ENCODE measurements at places on chromosomes 4 and X.

DNA sequence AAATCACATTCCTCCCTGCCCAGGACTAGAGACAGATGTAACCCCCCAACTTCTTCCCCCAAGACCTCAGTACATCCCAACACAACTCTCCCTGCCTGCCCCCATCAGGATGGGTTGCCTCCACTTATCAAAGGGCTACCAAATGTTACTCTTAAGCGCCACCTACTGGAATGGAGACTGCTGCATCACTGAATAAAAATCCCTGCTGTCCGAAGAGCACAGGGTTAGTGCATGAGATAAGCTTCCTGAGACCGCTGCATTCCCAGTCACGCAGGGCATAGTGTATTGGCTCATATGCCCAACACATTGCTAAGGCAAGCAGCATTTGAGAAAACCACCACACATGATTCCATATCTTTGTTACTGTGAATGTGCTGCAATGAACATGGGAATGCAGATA, 544.5 kb downstream of the PPP4R3C start:
- no peak for DNase-seq

DNA sequence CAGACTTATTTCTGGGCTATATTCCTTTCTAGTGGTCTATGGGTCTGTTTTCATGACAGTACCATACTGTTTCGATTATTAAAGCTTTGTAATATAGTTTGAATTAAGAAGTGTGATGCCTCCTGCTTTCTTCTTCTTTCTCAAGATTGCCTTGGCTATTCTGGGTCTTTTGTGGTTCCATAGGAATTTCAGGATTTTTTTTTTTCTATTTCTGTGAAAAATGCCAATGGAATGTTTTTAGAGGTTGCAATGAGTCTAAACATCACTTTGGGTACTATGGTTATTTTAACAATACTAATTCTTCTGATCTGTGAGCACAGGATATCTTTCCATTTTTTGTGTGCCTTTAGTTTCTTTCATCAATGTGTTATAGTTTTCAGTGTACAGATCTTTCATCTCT, 204.3 kb upstream of the HCCS start:
- DNase-seq, result no peak

DNA sequence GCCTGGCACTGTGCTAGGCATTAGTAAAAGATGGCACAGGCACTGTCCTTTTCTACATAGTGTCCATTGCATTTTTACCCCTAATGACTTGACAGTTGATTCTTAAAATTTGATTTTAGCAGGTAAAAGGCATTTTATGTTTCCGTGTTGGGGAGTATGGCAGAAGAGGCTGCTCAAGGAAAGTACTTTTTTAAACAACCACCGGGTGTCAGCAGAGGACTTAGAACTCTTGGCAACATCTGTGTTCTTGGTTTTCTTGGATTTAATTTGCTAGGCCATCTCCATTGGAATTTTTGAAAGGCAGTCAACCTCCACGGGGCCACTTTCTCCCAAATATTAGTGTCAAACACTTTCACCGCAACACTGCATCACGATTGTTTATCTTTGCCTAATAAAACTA, 102.9 kb downstream of the TSPAN7 start:
- DNase-seq, result peak; percentile 7

DNA sequence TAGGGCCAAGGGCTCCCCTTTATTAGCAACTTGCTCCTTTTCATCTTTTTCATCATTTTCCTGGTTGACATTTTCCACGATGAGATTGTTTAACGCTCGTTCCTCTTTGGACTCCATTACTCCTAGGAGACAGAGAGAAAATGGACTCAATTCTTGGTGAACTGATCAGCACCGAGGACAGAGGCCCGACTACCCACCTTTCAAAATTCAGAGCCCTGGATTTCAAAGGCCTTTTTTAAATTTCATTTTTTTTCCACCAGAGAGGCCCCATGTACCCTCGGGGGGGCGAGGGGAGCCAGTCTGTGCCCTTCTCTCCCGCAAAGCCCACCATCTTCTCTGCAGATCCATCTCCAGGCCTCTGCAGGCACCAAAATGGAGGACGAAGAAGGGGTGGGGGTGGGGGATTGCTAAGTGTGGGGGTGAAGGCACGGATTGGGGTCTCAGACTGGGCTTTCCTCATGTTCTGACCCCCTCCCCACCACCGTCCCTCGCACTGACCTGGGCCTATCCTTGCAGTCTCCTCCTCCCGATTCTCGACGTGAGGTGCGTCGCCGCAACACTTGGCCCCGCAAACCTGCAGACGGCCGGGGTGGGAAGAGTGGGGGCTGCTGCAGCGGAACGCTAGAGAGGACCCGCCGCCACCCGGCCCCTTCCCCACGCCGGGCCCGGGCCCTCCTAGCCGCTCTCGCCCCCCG, 783 bp downstream of the BEX2 start:
- DNase-seq, result no peak

DNA sequence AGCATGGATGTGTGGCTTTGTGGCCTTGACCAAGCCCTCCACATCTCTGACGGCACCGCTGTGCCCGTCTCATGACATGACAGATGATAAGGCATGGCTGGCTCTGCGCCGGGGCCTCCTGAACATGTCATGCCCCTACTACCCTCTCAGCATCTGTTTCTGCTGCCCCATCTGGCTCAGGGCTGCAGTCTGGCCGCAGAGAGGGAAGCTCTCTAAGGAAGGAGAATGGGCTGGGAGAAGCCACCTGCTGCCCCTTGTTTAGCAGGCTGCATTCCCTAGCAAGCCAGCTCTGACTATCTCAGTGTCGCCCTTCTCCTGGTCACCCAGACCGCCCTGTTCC, 7.2 kb downstream of the ZNF185 start:
- no peak for DNase-seq

DNA sequence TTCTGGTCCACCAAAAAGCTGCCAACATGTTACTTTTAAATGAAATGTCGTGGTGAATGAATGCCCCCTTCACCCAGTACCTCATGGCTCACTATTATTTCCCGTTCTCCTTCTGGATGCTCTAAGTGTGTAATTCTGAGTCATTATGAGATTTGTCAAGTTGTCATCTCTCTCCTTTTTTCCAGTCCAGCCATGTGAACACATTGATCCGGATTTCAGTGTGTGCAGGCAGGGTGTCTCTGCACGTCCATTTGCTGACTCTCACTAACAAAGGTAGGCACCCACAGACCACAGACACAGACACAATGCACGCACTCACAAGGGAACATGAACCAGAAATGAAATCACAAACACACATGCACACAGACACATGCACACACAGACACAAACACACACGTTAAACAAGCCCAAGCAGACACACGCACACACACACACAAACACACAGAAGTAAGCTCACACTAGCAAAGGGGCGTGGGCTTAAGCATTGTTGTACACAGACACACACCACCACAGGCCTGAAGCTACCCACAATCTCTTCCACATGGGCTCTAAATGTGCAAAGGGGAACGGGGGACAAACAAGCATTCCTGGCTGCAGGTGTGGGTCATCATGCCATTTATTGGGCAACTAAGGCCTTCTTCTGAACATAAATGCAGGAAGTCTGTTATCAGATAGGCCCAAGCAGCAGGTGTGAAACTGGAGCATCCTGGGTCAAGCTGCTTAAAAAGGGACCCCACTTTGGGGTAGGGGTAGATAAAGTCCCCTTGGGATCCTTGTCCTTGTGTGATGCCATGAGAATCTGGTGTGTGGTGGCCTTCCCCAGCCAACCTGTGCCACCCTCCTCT, 58.1 kb downstream of the NBDY start:
- no peak for DNase-seq

DNA sequence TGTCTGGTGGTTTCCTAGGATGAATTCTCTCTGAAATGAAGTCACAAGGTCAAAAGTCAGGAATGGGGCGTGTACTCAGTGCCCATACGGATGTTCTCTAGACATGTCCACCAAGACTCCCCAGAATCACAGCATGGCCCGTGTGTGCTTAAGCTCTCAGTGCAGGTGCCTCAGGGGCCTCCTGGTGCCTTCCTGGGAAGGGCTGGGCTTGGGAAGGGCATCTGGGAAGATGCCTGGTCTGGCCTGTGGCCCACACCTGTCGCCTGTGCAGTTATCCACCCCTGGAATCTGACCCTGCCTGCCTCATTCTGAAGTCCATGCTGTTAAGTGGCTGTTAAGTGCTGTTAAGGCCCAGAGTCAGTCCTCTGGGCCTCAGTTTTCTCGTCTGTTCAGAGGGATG, 31.2 kb downstream of the SORCS2 start:
- DNase-seq, result no peak

DNA sequence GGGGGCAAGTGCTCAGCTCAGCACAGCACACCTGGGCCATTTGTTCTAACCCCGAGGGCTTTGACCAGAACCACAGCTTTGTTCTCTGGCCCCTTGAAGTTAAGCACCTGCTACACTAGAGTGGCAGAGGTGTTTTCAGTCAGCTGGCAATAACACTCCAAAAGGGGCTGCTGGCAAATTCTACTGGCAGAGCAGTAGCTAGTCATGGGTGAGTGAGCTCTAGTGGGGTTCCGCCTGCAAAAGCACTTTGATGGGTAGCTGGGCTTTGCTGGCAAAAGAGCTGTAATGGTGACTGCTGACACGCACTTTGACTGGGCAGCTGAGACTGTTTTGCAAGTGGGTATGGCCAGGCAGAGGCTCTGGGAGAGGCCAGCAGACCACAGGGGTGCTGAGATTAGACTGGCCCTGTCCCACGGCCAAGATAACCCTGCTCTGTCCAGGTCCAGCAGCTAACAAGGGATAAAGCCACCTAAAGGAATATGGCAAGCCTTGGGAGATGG, 65.2 kb upstream of the TENT5D start:
- DNase-seq, result no peak

DNA sequence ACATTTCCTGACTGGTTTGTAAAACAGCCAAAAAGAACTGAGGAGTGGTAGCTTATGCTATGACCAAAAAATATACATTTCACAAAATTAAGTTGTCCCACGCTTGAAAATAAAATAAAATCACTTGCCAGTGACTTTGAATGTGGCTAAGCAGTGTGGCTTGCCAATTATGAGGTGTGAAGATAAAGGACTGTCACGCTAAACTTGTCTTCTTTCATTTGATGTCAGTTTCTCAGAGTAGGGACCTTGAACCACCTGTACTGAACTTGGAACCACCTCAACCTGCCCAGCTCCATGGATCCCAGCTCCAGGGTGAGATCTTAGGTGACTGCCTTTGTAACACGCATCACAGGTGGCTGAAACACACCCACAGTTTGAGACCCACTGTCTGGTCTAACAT, 113.7 kb upstream of the TBL1X start:
- DNase-seq, result no peak

- peak; percentile 83 for DNase-seq
Observed at GRCh38 chr4:153466081-153466948, at the start of gene TMEM131L. TSS of gene TMEM131L (plus strand) at chr4:153466360. CDS start at chr4:153466398, 38 bp downstream.

GRCh38 chr4:71008196-71008595, 14.7 kb downstream of the DCK start:
- DNase-seq, result no peak

DNA sequence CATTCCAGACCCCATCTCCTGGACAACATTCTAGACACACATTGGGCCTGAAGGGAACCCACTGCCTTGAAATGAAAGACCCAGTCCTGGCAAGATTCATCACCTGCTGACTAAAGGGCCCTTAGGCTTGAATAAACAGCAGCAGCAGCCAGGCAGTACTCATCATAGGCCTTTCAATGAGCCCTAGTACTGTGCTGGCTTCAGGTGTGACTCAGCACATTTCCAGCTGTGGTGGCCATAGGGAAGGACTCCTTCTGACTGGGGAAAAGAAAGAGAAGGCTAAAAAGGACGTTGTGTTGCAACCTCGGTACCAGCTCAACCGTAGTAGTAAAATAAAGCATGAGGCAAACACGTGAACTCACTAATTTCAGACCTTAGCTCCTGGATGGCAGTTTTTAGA, 344.0 kb downstream of the ACTRT1 start:
- DNase-seq, result no peak

Data from CD4-positive, alpha-beta T cell treated with Interleukin-12 subunit alpha and Interleukin-12 subunit beta, for 1 hour (primary cell).